ENCODE measurements at places on chromosomes 12 and 14. TPM values are rescaled to one million over a fixed set of nuclear protein-coding genes. Genes with fewer than 3 reads are reported as not detected.

DNA sequence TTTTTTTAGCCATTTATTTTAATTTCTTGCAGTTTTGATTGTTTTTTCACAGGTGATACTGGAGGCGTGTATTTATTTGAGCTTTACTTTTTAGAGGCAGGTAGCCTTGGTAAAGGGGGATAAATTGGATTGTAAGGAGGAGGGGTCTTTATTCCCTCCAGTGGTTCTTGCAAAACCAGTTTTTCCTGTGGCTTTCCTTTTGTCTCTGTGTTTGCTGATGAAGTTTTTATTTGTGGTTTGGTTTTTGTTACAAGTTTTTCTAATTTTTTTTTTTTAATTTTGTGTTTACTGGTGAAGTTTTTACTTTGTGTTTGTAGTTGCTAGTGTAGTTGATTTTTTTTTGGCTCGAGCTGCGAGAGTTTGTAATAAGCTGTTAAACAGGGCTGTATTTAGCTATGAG is 278.5 kb downstream of the PRKD1 start:
- DNase-seq, result no peak

DNA sequence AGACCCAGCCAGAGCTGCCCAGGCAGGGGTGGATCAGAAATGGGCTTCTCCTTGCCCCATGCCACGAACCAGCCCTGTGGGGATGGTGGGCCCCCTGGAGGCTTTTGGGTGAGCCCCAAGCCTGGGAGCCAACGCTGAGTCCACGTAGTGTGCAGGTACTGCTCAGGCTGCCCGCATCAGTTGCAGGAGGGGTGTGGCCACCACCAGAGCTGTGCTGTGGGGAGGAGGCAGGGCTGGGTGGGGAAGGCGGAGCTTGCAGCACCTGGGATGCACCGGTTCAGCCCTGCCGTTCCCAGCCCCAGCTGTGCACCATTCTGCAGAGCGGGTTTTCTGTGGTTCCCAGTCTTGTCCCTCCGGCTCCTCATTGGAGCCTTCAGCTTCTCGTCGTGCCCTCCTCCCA is 36.3 kb downstream of the IL31 start:
- no peak for DNase-seq

GRCh38 chr12:106657488-106657887 is 74.7 kb downstream of the RFX4 start:
- no peak for DNase-seq

DNA sequence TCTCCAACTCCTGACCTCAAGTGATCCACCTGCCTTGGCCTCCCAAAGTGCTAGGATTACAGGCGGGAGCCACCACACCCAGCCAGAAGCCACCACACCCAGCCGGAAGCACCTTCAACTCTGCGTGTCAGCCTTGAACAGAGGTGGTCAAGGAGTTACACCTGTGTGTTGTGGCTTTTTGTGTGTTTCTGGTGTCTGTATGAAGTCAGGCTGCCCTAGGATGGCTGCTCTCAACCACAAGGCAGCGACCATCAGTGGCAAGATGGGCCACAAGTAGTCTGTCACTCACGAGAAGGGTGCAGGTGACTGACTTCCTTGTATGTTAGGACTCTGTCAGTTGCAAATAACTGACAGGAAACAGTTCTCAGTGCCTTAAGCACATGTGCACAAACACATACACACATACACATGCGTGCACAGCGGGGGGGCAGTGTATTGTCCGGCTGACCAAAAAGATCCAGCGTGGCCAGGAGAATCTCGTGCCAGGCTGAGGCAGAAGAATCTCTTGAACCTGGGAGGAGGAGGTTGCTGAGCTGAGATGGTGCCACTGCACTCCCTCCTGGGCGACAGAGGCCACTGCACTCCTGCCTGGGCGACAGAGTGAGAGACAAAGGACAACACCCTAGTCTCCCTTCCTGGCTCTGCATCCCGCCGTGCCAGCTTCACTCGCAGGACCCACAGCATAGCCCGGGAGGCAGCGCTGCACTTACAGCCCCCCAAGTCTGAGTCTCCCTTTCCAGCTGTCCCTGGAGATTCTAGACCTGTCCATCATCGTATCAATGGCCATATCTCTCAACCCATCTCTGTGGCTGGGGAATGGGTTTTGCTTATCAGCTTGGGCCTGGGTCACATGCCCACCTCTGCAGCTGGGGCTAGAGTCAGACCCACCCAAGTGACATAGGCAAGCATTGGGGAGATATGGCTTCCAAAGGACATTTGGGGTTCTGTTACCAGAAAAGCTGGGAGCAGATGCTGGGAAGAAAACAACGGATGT is 13.7 kb downstream of the P2RX4 start:
- no peak for DNase-seq

DNA sequence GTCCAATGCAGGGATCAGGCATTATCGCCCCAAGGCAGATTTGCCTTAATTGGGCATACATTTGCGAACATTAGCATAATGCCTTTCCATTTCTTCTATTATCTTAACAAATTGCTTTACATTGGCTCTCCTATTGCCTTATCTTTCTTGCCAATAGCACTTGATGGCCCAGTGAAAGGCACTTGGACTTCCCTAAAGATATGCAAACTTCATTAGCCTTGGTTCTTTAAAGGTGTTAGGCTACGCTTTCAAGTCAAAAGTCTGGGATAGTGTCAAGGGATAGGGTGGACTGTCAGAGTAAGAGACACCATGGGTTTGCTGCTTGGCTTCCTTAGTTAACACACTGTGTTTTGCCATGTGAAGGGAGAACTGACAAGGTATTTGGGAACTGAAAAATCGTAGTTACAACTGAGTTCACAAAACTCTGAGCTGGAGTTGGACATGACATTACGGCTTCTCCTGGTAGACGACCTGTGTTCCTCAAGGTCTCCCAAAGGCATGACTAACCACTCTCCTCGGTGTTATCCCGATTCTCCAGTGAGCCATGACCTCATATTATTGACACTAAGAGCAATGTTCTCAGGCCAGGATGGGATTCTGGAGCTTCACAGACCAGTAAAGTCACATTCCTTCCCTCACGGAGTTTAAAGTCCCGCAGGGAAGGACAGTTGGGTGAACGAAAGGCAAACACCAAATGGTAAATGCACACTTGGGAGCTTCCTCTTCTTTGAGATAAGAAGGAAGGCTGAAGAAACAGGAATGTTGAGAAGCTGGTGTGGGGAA is 65.2 kb downstream of the TBC1D30 start:
- no peak for DNase-seq

GRCh38 chr14:50901361-50901760 is 29.5 kb downstream of the ABHD12B start:
- DNase-seq, result no peak

DNA sequence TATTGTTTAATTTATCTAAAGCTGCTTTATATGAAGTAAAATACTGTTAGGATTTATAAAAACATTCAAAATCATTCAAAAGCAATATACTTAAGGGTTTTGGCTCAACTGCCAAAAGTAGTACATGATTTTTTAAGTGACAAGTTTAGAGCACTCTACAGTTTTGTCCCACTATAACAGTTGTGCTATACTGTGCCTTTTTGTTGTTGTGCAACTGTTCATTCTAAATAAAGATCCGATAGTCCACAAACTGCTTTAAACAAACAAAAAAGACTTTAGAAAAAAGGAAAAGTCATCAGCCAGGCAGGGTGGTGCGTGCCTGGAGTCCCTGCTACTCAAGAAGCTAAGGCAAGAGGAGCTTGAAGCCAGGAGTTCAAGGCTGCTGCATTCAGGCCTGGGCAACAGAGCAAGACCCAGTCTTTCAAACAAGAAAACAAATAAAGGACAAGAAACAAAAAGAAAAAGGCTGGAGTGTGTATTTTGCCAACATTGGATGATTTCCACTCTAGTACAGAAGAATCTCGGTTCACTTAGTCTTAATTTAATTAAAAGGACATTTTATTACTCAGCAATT is 7.3 kb downstream of the C2CD5 start:
- no peak for DNase-seq

PLBD1 gene
- polyA plus RNA-seq, result 33.9 TPM

DNA sequence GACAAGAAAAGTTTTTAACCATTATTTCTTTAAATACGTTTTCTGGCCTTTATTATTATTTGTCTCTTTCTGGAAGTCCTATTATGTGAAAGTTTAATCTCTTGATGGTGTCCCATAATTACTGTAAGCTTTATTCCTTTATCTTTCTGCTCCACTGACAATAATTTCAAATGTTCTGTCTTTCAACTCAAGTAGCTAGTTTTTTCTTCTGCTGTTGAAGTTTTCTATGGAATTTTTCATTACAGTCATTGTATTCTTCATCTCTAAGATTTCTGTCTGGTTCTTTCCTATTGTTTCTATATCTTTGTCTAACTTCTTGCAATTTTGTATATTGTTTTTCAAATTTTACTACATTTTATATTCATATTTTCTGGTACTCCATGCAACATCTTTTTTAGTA is 173.6 kb upstream of the MGAT4C start:
- DNase-seq, result no peak

GRCh38 chr14:105470350-105471296 is 4.0 kb upstream of the CRIP2 start:
- DNase-seq, result no peak

GRCh38 chr12:95262808-95263207 is 45.2 kb downstream of the VEZT start:
- no peak for DNase-seq

CRY1 gene
- 35.7 TPM for polyA plus RNA-seq

GRCh38 chr12:66829660-66830325 is 150.9 kb upstream of the GRIP1 start:
- no peak for DNase-seq

LAG3 gene
- polyA plus RNA-seq, result 1.7 TPM

DNA sequence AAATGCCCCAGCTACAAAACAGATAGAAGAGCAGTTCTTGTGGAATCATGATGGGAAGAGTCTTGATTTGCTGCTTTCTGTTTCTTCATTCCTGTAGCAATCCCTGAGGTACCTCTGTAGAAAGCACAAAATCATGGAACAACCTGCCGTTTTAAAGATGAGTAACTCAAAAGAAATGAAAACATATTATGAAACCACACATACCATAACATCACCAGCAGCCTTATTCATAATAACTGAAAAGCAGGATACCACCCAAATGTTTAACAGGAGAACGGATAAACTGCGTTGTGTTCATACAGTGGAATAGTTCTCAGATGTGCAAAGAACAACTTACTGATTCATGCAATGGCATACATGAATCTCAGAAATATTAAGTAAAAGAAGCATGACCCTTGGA is 188.1 kb downstream of the RGS6 start:
- DNase-seq, result no peak

KCNA1 gene
- polyA plus RNA-seq, result 0.07 TPM

DNA sequence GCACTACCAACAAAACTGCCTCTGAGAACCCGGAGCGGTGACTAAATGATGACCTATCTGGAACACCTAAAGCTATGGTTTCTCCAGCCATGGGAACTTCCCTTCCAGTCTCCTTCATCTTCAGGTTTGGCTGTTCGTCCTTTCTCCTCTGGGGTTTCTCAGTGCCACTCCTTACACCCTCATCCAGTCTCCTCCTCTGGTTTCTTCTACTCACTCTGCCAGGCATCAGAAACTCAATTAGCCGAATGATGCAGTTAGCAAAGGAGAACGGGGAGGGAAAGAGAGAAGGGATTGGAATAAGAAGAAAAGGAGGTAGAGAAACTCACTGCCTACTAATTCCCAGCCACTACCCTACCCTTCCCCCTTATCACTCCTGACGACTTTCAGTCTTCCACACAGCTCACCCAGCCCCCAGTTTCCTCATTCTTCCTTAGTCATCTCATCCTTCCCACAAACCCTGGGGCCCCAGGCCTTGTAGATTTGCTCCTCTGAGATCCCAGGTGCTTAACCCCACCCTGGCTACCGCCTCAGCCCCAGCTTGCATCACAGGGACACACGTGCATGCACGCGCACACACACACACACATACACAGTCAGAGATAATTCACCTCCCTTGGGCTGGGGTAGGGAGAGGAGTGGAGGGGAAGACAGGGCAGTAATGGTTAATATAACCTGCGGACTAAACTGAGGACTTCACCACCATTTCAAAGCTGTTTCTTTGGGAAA is 13.0 kb downstream of the FGD6 start:
- DNase-seq, result no peak

- DNase-seq, result no peak
These were observed 206.5 kb downstream of the STXBP6 start for GRCh38 chr14:24843494-24843893.

GPR84 gene
- polyA plus RNA-seq, result not detected

DNA sequence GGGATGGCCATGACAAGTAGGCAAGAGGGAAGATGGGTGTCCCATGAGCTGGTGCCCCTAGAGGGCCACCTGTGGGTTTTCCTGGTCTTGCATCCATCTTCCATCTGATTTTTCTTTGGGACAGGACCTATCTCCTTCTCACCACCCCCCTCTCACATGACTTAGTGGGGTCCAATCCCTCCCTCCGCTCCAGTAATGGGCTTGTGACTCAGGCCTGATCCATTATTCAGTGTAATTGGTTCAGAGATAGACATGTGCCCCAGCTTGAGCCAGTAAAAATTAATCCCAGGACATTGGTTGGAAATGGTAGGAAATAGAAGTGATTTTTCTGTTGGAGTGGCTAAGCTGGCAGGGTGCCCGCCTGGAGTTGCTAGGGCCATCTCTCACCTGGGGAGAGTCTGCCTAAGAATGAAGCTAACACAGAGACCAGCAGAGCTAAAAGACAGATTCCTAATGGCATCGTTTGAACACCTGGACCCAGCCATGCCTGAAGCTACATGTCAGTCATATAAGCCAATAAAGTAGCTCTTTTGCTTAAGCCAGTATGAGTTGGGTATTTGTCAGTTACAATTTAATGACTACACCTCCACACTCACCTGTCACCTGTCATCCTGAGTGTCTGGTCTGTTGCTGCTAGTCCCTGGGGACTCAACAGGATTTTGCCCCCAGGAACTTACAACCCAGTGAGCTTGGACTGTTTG is 14.7 kb downstream of the RASAL1 start:
- no peak for DNase-seq

DNA sequence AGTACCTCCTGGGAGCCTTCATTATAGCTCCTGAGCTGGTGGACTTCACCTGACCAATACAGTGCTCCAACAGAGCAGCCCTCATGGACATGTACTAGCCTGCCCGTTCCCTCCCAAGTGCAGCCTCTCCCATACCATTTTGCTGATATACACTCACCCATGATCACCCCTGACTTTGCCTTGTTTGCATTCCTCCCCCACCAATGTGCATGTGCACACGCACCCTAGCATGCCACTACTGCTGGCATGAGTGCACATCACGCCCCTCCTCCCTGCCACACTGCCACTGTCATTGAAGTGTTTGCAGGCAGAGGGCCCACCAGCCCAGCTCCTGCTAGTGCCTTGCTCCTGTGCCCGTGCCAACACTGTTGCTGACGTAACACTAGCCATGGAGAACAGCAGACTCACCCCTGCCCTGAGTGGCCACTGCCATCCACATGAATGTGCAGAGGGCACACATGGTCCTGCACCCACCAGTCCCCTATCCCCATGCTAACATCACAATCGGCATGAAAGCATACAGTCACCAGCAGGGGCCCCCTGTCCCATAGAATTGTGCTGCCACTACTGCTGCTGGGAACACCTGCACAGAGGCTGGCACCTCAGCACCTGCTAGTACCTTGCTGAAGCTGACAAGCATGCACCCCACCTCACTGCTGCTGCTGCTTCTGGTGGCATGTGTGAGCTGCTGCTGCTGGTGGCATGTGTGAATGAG is 110.3 kb downstream of the SINHCAF start:
- no peak for DNase-seq

ZDHHC22 gene
- 0.56 TPM for polyA plus RNA-seq

All from left renal cortex interstitium (tissue), 4 donors.